Activated T-cell treated with anti-CD3 and anti-CD28 coated beads for 24 hours (primary cell): ENCODE measurements at places on chromosomes 12 and 14.
A peak's percentile ranks its signal among the peaks of the same experiment; 100 is the strongest.

DNA sequence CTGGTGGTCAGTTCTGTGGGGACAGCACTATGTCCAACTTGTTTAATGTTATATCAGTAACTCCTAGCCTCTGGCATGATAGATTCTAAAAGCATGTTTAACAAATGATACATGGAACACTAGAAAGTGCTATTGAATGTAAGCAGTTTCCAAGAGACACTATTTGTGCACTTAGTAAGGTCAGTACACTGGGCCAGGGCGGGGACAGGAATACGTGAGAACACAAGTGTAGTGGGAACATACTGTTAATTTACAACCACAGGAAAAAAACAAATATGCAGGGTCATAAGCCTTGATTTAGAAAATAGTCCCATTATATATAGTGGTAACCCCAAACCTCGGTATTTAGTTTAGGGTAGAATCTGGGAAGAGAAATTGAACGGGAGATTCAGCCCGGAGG lies 88.9 kb upstream of the SLC38A2 start:
- DNase-seq, result no peak

- no peak for DNase-seq
Measured at GRCh38 chr14:38989922-38990546, 113.0 kb downstream of the SEC23A start.

DNA sequence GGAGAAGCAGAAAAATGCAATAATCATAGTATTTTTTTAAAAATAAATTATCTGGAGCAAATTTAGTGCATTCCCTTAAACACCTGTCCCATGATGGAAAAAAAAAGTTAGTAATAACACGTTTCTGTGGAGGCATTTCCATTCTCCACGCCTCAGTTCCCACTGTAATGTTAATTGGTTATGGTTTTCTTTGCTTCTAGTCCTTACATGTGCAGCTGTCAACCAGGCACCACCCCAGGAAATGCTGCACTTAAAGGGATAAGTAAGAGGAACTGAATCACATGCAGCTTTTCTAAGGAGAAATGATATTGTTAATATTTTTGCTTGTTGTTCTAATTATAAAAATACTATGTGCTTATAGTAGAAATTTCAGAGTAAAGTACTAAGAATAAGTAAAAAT lies 240.3 kb downstream of the ZFP36L1 start:
- no peak for DNase-seq

DNA sequence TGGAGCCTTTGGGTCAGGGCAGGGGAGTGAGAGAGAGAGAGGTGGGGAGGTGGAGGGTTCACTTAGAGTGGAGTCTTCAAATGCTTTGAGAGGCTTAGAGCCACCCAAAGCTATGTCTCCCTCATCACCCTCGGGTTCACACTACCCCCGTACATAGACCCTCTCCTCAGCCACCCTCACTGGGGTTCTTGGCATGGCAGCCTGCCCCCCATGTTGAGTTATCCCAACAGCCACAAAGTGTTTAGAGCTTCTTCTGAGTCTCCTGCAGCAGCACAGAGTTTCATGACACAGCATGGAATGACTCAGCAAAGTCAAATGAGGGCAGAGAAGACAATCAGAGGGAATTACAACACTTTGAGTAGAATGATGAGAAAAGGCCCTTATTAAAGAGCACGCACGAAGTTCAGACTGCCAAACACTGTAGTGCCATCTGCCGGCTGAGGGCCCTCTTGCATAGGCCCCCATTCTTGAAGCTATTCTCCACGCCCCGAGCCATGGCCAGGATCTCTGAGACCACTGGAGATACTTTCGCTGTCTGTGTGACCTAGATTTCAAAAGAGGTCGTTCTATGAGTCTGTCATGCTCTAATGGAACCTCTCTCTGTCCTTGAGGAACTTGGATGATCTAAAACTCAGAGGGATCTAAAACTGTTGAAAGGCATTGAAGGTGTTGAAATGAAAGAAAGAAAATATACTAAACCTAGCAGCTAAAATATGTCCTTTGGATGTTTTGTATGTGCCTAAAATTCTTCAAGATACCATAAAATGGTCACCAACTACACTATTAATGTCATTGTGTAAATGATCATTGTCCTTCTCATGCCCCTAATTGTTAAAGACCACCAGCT lies 221.9 kb downstream of the PELI2 start:
- DNase-seq, result peak; percentile 36

- no peak for DNase-seq
Measured at GRCh38 chr12:102481705-102482425, 1.5 kb upstream of the IGF1 start.

DNA sequence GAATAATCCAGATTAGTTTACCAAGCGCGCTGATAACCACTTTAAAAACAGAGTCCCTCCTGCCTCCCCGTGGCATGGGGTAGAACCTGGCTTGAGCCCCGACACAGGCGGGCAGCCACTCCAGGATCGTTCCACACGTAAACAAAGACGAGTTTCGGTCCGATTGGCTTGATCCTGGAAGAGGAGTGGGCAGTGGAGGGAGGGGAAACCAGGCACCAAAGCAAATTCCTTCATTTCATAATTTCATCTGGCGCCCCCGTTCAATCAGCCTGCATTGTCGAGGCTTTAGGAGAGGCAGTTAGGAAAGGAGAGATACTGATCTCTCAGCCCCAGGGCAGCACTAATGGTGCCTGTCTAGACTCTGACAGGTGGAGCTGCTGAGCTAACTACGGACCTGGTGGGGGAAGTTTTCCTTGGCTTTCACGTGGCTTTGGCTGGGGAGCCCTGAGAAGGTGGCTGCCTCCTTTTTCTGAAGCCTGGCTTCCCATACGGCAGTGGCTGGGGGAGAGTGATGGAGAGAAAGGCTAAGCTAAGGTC lies 751 bp upstream of the GPRC5A start:
- no peak for DNase-seq

DNA sequence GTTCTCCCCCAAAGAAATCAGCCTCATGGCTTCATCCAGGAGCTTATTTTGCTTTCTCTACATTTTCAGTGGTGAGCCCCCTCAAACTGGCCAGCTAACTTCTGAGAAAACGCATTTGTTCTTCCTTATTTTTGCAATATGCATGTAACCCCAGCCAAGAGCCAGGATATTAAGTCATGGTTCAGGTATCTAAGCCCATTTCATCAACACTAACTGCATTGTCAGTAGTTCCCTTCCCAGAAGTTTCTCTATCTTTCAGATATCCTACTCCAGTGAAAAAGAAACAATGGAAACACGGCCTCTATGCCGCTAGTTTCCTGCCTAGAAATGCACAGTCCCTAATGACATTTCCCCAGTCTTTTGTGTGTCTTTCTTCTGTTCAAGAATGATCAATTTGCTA lies 102.8 kb upstream of the RASSF8 start:
- DNase-seq, result no peak

GRCh38 chr14:54894995-54895394 lies 7.6 kb downstream of the GCH1 start:
- DNase-seq, result no peak

DNA sequence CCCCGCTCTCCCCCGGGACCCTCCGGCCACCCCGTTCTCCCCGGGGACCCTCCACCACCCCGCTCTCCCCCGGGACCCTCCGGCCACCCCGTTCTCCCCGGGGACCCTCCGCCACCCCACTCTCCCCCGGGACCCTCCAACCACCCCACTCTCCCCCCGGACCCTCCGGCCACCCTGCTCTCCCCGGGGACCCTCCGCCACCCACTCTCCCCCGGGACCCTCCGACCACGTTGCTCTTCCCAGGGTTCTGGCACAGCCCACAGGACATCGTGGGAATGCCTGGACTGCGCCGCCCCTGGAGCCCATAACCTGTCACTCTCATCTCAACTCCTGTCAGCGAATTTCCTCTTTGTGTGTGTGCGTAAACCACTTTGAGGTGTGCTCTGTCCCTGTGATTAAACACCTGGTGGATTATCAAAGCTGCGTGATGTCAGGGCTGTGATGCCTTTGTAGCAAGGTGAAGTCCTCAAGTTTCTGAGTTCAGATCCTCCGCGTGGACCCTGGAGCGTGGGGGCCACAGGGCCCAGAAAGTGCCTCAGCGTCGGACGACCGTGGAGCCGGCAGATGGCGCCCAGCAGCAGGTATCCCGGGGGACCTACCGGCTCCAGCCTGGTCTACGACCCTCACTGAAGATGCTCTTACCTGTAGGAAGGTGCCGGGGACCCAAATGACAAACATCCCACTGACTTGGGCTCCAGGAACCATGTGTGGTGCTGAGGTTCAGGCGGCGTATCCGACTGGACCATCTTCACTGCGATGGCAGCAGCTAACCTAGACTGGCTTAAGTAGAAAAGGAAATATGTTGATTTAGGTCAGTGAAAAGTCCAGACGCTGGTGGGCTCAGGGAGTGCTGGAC lies 63.2 kb upstream of the GALNT9 start:
- no peak for DNase-seq

GRCh38 chr12:124760560-124760959 lies 103.1 kb downstream of the SCARB1 start:
- DNase-seq, result no peak

- DNase-seq, result no peak
Measured at GRCh38 chr12:75269209-75269608, 59.6 kb upstream of the KCNC2 start.

GRCh38 chr12:121468499-121468801 lies 68.5 kb downstream of the RNF34 start:
- DNase-seq, result no peak

DNA sequence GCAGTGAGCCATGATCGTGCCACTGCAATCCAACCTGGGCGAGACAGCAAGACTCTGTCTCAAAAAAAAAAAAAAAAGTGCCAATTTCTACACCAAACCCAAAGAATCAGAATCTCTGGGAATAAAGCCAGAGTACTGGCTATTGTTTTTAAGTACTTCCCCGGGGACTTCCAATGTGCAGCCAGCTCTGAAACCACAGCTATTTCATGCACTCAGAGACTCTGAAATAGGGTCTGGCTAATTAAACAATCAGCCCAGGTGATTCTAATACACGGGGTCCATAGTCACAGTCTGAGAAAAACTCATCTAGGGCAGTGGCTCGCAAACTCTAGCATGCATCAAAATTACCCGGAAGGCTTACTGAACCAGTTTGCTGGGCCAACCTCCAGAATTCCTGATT lies 56.3 kb downstream of the SIX6 start:
- no peak for DNase-seq
